HFFc6 (cell line): ENCODE measurements at places on chromosomes 2 and 18. TPM values are rescaled to one million over a fixed set of nuclear protein-coding genes. Genes with fewer than 3 reads are reported as not detected.

GRCh38 chr2:55786280-55786679 is 92.6 kb upstream of the PNPT1 start:
- DNase-seq: no peak

DNA sequence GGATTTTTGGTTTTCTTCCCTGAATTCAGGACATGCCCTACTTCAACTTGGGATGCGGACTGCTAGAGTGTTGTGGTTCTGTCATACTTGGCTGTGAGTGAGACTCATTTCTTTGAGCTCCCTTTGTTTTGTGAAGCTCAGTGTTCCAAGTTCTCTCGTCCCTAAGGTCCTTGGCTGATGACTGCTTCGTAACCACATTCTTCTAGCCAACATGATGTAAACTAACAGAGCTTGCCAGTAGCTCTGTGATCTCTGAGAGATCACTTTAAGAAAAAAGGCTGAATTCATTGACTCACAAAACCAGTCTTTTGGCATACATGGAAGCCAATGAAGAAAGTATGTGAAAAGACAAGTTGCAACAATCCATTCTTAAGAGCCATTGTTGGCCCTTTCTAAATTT is 96.9 kb upstream of the MSTN start:
- peak; percentile 3 for DNase-seq

DNA sequence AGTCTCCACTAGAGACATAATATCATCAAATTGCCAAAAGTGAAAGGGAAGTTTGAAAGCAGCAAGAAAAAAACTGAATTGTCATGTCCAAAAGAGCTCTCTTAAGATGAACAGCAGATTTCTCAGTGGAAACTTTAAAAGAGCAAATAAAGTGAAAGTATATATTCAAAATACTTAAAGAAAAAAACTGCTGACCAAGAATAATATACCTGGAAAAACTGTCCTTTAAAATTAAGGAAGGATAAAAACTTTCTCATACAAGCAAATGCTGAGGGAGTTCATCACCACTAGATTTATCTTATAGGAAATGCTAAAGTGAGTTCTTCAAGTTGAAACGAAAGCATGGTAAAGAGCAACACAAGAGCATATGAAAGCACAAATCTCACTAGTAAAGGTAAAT is 83.3 kb upstream of the SCN1A start:
- no peak for DNase-seq

GRCh38 chr2:101223814-101224231 is 28.9 kb upstream of the CNOT11 start:
- DNase-seq: no peak

DNA sequence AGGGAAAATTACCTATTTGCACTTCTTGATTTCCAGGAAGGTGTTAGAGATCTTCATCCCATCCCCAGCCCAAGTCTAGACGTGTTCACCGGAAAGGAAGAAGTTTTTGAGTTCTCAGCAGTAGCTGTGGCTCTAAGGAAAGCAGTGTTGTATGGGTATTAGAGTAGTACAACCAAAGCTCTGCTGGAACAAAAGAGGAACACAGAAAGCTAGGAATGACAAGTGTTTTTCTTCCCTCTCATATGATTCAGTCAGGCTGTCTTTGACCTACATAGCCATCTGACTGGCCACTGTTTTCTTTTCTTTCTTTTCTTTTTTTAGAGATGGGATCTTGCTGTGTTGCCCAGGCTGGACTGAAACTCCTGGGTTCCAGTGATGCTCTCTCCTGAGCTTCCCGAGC is 82.7 kb upstream of the SLC39A10 start:
- DNase-seq: no peak

GRCh38 chr2:231602859-231603467 is 10.3 kb downstream of the TEX44 start:
- no peak for DNase-seq

The GBX2 gene
- total RNA-seq: not detected in 3 replicates

The DSG1 gene
- not detected in 3 replicates for total RNA-seq

The WNT6 gene
- not detected in 3 replicates for total RNA-seq

The DSEL gene
- total RNA-seq: 75.8 to 84.7 TPM (median 77.6 TPM) in 3 replicates

The IL37 gene
- not detected in 3 replicates for total RNA-seq

The EIPR1 gene
- 28.6 to 30.7 TPM (median 29.7 TPM) in 3 replicates for total RNA-seq

The OR6B2 gene
- total RNA-seq: not detected in 2 replicates

The ANKRD30B gene
- total RNA-seq: not detected in 3 replicates
